ENCODE measurements at places on chromosomes 3 and 15. TPM values are rescaled to one million over a fixed set of nuclear protein-coding genes. Genes with fewer than 3 reads are reported as not detected.

GRCh38 chr15:69219690-69220089, 59.3 kb downstream of the GLCE start:
- no peaks in the 10 kb centered on the region for H3K4me1 ChIP-seq
- no peaks in the 10 kb centered on the region for H3K27me3 ChIP-seq
- H3K36me3 ChIP-seq = no peaks in the 10 kb centered on the region
- H3K4me3 ChIP-seq = no peak overlapping the region

GRCh38 chr3:171044384-171044783, 17.9 kb upstream of the SLC2A2 start:
- H3K4me1 ChIP-seq = peaks cover 4% of the 10 kb centered on the region
- no peaks in the 10 kb centered on the region for H3K36me3 ChIP-seq
- DNase-seq = no peak
- H3K4me3 ChIP-seq = no peak overlapping the region

LDHAL6B gene
- total RNA-seq = not detected

ACAN gene
- total RNA-seq = 0.12 TPM

PLCB2 gene
- 105 TPM for total RNA-seq

DNA sequence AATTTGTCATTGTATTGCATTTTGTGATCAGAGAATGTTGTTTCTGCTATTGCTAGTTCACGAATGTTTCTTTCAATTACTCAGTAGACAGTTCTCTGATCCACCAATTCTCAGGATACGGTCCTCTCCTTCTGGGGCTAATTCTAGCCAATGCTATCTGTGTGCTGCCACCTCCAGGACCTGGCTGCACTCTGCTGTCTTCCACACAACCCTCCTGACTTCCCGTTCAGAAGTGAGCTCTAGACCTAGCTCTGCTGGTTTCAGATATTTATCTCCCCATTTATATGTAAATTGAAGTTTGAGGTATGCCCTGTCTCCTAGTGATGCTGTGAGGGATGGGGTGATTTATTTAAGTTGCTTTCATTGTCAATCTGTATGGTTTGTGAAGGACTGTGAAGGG, 21.7 kb upstream of the UBL7 start:
- H3K27ac ChIP-seq = no peak overlapping the region
- no peaks in the 10 kb centered on the region for H3K27me3 ChIP-seq
- H3K36me3 ChIP-seq = no peaks in the 10 kb centered on the region

GRCh38 chr3:69986419-69986818, 13.1 kb upstream of the SAMMSON start:
- H3K27ac ChIP-seq = no peak overlapping the region
- no peak for DNase-seq
- no peaks in the 10 kb centered on the region for H3K27me3 ChIP-seq
- H3K36me3 ChIP-seq = no peaks in the 10 kb centered on the region
